Right cardiac atrium (tissue), 5 donors: ENCODE measurements at places on chromosomes 1 and 21.

DNA sequence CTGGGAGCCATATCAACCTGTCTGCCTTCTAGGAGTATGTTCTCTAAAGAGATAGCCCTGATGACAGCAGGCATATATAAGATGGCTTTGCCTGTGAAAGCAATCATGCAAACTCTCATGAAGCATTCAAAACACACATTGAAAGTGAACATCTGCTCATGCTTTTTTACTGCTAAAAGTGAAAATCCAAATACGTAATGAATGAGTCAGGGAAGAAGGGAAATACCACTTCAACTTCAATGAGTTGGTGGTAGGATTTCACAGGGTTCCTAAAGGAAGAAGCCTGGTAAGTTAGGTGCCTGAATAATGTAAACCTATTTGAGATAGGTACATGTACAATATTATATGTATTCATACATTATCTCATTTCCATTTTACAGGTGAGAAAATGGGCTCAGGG lies 50.5 kb upstream of the SLFNL1 start:
- DNase-seq = no peak

DNA sequence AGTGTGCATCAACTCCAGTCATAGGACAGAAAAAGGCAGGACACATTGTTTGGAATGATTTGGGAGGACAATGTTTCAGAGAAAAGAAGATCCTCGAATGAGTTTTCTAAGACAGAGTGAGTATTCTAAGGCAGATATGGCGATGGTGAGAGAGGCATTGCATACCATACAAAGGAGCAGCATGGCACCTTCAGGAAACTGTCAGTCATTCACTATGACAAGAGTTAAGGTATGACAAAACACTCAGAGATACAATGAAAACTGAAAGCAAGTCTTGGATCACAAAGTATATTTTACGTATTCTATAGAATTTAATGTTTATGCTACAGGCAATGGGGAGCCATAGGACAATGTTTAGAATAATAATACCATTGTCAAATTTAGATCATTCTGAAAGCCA lies 337.4 kb upstream of the LYPLAL1 start:
- DNase-seq = no peak

- no peak for DNase-seq
These were observed 38.0 kb downstream of the EBNA1BP2 start for GRCh38 chr1:43134068-43134467.

DNA sequence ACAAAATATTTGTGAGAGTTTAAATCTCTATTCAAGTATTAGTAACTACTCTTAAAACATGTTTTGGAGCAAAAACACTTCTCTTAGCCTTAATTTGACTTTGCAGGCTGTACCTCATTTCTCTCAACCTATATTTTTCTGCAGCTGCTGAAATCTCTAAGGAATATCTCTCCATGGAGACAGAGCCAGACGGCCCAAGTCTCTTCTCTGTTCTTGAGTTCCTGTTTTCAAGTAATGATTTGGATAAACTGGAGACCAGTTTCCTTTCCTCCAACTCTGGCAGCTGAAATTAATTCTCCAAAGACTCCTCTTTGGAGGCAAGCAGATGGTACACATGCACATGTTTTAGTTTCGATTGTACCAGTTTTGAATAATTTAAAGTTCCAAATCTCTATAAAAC lies 659.7 kb upstream of the NEGR1 start:
- no peak for DNase-seq

- peak; percentile 62 for DNase-seq
These were observed 22.7 kb downstream of the SLX9 start for GRCh38 chr21:44962403-44962966.

GRCh38 chr21:29624776-29625175 lies 315.0 kb downstream of the GRIK1 start:
- DNase-seq = no peak

GRCh38 chr1:94038511-94038910 lies 82.4 kb downstream of the ABCA4 start:
- DNase-seq = no peak

- no peak for DNase-seq
These were observed 165.0 kb downstream of the TNR start for GRCh38 chr1:175578425-175578824.

DNA sequence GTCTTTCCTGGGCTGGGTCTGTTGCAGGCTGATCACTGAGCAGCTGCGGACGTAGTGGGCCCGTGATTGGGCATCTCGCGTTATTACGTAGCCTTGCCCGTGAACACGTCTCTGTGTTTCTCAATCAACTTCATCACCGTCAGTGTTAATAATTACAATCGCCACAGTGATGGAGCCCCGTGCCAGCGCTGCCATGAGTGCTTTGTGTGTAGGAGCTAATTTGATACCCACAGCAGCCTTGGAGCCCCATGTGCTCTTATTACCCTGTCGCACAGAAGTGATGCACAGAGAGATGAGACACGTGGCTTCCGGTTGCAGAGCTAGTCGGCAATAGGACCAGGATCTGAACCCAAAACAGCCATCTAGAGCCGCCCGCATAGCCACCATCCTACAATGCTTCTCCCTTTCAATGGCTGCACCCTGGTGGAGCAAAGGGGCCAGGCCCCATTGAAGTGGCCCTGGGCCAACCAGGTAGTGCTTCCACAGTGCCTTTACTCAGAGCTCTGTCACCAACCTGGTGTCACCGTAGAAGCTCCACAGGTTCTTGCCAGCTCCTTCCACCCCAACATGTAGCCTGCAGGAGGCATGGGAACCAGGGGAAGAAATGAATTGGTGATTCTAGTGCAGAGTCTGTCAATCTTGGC lies 398.5 kb upstream of the VAMP3 start:
- DNase-seq = no peak

DNA sequence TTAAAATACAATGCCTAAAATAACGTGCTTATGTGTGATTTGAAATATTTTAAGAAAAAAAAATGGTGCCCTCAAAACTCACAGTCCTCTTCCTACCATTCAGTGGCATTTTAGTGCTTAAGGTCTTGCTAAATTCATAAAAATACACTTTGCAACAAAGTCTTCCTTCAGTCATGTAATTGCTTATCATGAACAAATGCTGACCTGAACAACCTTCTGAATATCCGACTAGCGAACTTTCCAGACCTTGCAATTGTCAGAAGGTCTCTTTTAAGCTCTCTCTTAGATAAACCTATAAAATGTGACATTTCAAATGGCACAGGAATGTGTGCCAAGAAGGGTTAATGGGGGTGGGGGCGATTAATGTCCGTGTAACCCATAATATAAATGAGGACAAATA lies 858 bp downstream of the BRINP3 start:
- DNase-seq = no peak

GRCh38 chr21:29583424-29583924 lies 284.8 kb downstream of the BACH1 start:
- no peak for DNase-seq
